ENCODE measurements at places on chromosomes 7 and 10.

DNA sequence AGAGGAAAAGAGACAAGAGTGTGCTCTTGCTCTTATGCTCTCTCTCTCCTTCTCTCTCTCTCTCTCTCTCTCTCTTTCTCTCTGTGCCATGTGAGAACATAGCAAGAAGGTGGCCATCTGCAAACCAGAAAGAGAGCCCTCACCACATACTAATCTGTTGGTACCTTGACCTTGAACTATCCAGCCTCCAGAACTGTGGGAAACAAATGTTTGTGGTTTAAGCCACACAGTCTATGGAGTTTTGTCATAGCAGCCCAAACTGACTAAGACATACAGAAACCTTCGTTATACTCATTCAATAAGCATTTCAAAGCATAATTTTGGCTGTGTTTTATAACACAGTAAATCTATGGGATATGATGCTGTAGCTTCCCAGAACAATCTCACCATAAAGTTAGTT lies 56.4 kb upstream of the PLPP4 start:
- no peak for DNase-seq

DNA sequence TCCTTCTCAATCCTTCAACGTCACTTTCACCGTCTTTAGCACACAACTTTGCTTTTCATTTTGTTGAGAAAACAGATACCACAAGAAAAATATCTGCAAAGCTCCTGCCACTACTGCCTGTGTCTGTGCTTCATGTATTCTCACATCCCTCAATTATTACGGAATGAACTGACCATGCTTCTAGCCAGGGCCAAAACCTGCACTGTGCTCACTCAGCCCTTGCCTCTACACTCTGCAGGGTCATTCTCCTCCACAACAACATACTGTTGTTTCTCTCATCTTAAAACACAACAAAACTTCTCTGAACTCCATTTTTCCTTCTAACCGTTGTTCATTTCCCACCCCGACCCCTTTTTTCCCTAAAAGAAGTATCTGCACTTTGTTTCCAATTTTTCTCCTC lies 29.5 kb downstream of the BMPR1A start:
- no peak for DNase-seq

DNA sequence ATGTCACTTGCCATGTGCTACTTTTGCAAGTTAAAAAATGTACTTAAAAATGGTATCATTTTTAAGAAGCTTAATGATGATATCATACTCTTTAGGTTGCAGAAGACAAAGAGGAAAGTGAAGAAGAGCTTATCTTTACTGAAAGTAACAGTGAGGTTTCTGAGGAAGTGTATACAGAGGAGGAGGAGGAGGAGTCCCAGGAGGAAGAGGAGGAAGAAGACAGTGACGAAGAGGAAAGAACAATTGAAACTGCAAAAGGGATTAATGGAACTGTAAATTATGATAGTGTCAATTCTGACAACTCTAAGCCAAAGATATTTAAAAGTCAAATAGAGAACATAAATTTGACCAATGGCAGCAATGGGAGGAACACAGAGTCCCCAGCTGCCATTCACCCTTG lies 6.1 kb downstream of the LMOD2 start:
- DNase-seq: no peak

DNA sequence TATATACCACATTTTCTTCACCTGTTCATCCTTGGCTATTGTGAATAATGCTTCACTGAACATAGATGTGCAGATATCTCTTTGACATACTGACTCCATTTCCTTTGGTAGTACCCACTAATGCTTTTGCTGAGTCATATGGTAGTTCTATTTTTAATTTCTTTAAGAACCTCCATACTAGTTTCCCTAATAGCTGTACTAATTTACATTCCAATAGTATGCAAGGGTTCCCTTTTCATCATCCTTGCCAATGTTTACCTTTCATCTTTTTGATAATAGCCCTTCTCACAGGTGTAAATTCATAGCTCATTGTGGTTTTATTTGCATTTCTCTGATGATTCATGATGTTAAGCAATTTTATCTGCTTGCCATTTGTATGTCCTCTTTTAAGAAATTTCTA lies 159.9 kb downstream of the CALCR start:
- no peak for DNase-seq

GRCh38 chr10:14253079-14253478 lies 77.6 kb downstream of the FRMD4A start:
- DNase-seq: no peak

- DNase-seq: peak; percentile 65
Measured at GRCh38 chr7:51067757-51068156, 248.9 kb downstream of the COBL start.

DNA sequence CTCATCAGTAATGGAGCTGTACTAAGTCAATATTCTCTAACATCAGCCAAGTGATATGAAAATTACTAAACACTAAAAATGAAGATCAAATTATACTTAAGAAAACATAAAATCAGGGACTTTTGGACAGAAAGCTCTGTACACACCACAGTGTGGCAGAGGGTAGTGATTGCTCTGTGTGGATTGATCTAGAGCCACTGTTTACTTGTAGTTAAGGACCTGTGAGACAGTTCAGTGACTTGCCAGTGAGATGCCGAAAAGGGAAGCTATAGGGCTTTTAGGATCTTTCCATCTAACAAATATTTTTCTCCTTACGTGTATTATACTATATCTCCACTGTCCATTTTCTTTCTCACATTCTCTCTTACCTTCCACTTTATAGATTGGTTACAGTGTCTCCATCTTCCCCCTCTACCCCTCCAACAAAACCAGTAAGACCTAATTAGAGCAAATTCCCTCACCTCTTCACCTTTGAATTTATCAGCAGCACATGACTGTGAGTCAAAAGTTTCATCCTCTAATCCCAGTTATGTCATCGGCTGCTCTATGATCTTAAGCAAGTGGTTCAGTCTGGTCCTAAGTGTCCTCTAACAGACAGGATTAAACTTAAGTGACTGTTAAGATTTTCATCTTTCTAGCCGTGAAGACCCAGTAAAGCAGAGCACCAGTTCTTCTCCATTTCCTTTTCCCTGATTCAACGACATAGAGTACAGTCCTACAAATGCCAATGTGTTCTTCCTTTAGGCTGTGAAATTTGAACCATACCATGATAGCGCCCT lies 6.9 kb downstream of the PIK3CG start:
- DNase-seq: no peak

DNA sequence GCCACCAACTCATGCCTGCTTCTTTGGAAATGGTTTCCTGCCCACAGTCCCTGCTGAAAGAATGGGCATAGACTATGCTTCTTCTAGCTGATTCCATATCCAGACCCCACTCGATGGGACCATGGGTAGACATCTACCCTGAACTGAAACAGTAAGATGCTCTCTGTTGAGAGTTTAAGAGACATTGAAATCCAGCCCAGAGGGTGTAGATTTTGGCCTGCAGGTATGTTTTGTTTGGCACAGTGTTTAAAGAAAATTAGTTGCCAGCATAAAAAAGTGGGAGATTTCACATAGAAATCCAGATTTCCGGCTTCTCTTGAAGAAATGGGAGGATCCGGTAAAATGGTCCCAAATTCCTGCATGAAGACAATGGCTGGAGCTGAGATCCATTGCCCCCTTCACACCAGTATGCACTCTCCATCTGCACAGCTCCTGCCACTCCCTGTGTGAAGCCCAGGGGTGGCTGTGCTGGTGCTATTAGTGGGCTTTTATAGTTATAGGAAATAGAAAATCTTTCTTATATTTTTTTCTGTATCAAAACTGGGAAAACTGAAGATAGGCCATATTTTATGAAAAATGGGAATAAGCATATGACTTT lies 218.1 kb downstream of the PTEN start:
- DNase-seq: no peak
